LNCaP clone FGC (cell line): ENCODE measurements at places on chromosomes 4 and X.

DNA sequence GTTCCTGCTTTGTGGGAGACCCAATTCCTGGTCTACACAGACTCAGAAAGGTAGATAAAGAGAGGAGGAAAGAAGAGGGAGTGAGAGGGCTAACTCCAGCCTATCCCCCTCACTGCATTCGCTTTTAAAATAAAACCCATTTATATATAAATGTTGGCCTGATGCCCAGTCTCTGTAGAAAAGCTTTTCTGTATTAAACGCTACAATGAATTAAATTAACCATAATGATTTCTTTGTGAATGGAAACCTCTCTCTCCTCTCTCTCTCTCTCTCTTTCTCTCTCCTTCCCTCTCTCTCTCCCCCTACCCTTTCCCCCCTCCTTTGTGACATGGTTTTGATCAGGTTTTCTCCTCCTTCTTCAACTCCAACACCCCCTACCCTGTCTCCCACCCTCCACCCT is 34.8 kb downstream of the PJA1 start:
- no peak for DNase-seq

DNA sequence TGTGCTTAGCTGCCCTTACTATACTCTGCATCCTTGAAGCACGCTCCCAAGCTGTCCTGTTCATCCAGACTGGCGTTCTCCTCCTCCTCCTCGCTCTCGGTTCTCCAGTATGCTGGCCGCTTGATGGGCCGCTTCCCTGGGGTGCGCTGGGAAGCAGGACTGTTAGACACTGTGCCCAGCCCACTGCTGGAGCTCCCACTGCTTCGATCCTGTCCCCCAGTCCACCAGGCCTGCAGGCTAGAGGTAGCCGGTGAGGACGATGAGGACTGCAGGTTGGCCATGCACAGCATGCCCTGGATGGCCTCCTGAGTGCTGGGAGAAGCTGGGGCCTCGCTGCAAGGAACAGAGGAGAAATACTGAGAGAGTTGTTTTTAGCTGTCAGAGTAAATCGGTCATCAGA is 59.4 kb downstream of the PHF8 start:
- no peak for DNase-seq

DNA sequence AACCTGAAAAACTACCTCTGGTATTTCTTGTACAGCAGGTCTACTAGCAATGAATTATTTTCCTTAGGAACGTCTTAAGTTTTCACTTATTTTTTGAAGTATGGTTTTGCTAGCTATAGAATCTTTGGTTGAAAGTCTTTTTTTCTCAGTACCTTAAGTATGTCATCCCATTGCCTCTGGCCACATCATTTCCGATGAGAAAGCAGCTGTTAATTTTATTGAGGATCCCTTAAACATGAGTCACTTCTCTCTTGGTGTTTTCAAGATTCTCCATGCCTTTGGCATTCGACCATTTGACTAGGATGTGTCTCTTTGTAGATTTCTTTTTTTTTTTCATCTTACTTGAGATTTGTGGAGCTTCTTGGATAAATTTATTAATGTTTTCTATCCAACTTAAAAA is 803.8 kb upstream of the AMOT start:
- no peak for DNase-seq

DNA sequence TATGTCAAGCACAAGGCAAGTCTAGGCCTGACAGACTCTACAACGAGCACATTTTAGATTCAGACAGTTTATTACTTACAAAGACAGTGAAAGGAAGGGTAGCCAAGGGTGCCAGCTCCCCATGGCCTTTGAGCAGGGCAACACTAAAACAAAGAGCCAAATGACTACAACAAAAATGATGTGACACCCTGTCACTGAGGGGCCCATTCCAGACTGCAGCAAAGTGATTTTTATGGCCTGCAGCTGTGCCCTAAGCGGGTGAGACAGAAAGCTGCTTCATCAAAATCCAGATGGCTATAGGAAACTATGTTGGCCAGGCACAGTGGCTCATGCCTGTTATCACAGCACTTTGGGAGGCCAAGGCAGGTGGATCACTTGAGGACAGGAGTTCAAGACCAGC is 13.4 kb upstream of the RP2 start:
- DNase-seq = no peak

DNA sequence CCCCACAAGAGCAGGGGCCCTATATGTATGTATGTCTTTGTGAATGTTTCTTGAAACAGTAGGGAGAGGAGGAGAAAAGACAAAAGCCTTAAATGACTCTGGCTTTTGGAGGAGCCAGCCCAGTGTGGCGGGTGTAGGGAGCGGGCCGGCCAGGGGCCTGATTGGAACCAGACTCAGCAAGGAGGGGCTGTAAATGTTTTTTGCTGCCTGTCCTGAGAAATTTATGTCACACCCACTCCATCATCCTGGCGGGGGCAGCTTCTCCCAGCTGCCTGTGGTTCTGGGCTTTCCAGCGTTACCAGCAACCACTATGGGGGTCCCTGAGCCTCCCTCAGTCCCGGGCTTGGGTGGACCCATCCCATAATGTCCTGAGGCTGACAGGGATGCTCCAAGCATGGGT is 130.8 kb downstream of the PJA1 start:
- no peak for DNase-seq

GRCh38 chrX:112832481-112833095 is 8.0 kb downstream of the AMOT start:
- DNase-seq = peak; percentile 28

DNA sequence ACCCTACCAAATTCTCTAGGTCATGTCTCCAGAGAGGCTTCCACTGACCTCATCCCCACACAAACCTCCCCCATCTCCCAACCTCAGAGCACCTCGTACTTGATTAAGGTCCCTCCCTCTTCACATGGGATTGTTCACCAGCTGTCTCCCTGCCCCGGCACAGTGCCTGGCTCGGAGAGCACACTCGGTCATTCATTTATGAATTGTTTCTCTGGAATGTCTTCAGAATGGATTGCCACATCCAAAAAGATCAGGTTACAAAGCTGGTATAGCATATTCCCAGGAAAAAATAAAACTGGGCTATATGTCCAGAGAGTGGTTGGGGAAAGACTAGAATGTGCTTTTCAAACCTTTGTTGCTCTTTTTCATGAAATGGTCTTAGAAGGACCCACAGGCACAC is 21.6 kb downstream of the JAKMIP1 start:
- DNase-seq = no peak

GRCh38 chrX:11188664-11189063 is 77.5 kb downstream of the HCCS start:
- DNase-seq = no peak

- no peak for DNase-seq
These were observed 111.6 kb upstream of the PTPN13 start for GRCh38 chr4:86482306-86483172.

DNA sequence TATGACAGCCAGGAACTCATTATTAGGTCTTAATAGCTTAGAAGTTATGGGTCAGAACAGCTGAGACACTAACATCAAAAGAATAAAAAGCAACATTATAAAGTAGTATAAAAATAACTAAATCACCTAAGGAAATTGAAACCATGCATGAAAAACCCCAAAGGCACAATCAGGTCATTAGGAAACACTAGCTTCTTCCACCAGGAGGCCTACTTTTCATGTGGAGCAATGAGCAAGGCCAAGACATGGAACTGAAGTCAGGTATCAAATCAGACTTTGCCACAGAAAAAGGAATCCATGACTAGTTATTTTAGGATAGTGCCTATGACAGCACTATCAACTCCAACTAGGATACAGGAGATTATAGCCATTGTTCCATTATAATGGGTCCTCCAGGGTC is 7.9 kb downstream of the HUWE1 start:
- no peak for DNase-seq

GRCh38 chrX:71609095-71609750 is 9.1 kb downstream of the CXCR3 start:
- no peak for DNase-seq

DNA sequence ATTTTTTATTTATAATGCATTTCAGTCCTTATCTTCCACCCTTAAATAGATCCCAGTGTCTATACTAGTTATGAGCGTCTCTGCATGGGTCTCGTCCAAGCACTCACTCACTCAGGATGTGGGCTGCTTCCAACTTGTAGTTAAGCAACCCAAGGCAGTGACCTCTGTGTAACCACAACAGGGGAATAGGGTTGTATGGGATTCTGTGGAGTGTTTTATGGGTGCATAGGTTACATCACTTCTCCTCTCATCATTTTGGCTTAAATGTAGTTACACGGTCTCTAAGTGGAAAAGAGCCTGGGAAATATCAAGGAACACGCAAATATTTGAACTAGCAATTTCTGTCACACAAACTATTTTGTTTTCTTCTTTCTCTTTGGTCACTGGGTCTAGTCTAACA is 931.0 kb downstream of the STIM2 start:
- DNase-seq = no peak

DNA sequence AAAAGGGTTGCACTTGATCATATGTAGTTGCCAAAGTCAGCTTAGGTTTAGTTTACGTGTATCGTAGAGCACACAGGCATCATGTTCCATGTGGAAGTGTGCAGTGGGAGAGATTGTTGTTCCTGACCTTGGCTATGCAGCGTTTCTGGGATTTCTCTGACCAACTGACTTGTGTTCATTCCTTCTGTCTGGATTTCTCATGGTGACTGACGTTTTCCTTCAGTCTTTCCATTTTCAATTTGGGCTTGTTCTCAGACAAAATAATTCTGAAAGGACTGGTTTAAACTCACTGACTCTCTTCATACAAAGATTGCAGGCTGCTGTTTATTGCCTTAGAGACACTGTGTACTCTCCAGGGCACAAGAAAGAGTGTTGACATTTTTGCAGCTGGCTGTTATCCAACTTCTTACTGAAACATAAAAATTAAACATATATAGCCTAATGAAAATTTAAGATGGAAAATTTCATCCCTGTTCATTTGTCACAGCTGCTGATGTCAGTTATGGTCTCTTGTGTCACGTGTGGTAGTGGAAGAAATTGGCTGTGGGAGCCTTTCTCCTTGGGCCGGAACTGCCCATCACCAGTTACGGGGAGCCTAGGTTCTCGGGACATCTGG is 95.4 kb downstream of the TNIP2 start:
- peak; percentile 69 for DNase-seq

- DNase-seq = no peak
These were observed 117.8 kb upstream of the ESX1 start for GRCh38 chrX:104372547-104372946.

DNA sequence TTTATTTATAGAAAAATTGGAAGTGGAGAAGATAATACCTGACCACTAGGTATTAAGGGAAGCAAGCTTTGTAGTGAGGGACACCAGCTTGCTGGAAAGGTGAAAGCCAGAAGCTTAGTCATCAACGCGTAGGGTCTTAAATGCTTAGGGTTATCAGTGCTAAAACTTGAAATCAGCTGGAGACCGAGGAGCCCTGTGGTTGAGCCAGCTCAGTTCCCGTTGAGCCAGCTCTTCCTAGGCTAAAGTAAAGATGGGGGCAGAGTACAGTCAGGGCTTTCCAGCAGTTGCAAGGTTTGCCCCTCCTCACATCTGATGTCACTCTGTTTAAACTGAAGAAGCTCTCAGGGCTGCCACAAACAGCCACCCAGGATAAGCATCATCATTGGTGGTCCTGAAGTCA is 240.7 kb downstream of the DCLK2 start:
- DNase-seq = no peak

DNA sequence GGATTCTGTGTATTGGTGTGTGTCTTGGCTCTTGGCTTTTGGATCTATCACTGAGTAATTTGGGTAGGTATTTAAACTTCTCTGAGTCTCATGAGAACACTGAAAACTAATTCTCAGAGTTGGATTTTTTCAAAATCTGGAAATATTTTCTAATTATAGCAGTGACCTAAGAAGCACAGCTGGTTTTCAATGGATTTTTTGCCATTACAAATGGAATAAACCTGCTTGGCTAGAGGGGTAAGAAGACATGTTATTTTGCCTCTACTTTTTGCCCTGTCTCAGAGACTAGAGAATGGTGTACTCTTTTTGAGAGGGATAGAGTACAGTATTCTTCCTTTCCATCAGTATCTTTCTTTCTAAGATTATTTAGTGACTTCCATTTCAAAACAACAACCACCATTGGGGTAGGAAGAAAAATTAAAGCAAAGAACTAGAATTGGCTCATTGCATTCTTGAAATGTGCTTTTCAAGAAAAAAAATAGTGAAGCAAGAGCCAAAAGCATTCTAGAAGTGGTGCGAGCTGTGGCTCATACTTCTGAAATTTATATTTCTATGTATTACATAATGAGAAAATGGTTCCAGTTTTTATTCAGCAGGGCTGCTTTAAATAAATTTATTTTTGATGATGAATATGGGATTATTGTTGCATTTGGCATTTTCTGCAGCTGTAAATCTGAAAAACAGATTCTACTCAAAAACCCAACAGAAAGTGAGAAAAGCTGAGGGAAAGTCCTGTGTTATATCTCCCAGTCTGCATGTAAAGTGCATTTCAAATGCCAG is 850.2 kb upstream of the SLIT2 start:
- no peak for DNase-seq

GRCh38 chr4:150164956-150165629 is 86.8 kb downstream of the DCLK2 start:
- DNase-seq = peak; percentile 40

DNA sequence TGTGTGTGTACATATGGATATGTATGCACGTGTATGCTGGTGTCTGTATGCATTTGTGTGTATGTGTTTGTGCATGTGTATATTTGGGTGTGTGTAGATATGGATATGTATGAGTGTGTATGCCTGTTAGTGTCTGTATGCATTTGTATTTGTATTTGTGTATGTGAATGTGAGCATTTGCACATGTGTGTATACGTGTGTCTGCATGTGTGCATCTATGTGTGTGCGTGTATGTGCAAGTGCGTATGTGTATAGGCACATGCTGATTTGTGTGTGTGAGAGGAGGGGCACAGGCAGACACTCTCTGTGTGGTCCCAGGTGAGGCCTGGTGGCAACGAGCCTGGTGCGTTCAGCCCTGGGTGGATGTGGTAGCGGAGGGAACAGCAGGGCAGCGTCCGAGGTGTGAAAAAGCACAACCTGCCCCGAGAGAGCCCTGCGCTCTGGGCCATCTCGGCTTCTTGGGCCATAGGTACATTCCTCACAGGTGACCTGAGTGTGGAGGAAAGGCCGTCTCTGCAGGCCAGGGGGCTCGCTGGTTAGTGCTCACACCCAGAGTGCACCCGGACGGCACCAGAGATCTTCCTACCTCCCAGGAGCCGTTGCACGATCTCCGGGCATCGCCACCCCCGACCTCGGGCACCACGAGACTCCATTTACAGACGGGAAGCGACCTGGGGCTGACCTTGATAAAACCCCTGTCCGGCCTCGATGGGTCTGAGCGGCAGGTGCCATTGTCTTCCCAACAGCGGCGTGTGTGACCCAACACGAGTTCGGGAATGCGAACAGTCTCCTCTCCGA is 45.0 kb downstream of the ASMT start:
- no peak for DNase-seq

GRCh38 chrX:149010853-149011224 is 494.3 kb downstream of the IDS start:
- DNase-seq = no peak

DNA sequence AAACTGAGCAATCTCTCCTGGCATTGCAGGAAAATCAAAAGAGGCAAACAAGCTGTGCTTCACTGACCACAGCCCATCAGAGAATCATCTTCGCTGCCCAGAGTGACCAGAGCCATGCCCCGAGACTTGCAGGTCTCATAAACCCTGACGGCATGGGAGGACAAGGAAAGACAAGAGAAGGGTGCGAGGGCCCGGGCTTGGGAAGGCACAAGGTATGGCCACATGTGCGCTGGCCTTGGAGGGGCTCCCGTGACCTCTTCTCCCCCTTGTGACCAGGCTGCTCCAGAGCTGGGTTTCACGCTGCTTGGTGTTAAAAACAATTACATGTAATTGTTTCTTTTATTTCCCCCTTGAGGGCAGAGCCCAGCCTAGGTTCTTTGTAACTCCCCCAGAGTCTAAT is 20.8 kb downstream of the DCTD start:
- DNase-seq = no peak

GRCh38 chr4:99715286-99715685 is 57.7 kb upstream of the C4orf54 start:
- no peak for DNase-seq
